Cortex of kidney (tissue), 1 donor: ENCODE measurements at places on chromosomes 3 and 15.

GRCh38 chr3:127789990-127790881 is 32.1 kb downstream of the MGLL start:
- DNase-seq, result no peak

DNA sequence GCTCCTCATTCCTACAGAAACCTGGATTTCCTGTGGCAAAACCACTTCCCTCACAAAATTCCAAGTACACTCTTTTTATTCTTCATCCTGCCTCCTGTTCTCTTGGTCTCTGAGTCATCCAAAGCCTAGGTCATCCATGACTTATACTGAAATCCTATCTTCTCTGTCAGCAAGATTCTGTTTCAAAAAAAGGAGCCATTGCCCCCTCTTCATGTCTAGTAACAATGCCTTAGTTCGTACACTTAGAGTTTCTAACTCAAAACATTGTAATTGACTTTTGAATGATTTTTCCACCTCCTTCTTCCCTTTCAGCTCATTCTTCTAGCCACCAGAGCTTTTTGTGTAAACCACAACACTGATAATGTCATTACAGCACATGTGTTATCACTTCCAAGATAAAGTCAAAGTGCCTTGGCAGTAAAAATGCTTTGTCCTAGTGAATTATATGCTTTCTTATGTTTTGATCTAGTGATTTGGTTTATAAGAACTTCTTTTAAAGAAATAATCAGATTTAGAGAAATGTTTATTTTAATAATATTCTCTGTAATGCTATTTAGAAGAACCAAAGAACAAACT is 256.5 kb upstream of the NECTIN3 start:
- DNase-seq, result no peak

- no peak for DNase-seq
Measured at GRCh38 chr15:98790270-98790669, 141.9 kb downstream of the IGF1R start.

- DNase-seq, result no peak
Measured at GRCh38 chr3:14539742-14540491, at the start of gene GRIP2. Gene GRIP2, minus strand, starts transcription at chr3:14540342. Its CDS starts 34 bp downstream, at chr3:14540308.

DNA sequence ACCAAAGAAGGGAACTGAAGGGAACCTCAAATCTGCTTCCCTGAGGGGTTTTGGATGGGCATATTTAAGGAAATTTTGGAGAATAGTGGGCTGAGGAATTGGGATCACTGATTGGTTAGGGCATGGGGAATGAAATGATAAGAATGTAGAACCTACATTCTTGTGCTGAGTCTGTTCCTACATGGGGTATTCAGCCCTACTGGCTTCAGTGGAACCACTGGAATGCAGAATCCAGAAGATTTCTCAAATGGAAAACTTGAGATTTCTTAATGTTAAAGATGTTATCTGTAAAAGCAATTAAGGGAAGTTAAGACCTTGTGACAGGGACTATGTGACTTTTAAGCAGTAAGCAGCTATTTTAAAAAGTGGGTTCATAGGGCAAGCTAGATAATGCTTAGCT is 1062.4 kb downstream of the AGBL1 start:
- no peak for DNase-seq

DNA sequence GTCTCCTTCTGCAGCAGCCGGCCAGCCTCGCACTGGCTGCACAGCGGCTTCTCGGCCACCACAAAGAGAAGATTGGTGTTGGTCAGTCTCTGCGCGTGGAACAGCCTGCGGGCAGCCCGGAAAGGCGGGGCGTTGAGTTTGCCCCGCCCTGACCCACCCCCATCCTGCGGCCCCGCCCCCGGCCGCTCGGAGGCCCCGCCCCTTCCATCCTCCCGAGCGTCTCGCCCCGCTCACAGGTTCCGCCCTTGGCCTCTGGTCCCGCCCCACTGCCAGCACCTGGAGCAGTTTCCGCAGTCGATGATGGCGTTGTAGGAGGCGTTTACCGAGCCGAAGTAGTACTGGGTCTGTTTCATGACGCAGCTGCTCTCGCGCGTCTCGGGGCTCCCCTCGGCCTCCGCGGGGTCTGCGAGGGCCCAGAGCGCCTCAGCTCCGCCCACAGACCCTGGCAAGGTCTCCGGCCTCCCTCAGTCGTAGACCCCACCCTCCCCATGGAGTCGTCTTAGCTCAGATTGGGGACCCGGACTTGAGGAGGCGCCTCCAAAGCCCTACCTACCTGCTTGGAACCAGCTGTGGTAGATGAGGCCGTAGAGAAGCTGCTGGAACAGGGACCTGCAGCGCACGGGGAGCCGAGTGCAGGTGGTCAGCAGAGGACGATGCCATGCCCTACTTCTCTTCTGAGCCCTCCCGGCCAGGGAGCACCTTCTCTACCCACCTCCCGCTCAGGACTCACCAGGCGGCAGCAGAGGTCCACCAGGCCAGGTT is 5.9 kb upstream of the TMEM115 start:
- no peak for DNase-seq

DNA sequence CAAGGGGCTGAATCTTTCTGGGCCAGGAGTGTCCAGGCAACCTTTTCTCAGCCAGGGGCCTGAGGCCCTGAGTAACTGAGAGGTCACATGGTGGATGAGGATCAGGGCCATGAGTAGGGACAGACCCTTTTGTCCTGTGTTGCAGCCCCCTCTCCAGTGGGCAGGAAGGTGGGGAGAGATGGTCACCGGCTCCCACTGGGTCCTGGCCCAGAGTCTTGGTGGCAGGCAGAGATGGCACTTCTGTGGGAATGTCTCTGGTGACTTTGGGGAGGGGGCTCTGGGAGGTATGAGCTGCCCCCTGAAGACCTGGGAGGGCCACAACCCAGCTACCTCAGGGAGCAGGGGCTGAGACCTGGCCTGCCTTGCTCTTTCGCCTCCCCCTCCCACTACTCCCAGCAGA is 6.8 kb downstream of the ESYT3 start:
- no peak for DNase-seq

GRCh38 chr3:18891641-18892040 is 256.7 kb upstream of the KCNH8 start:
- no peak for DNase-seq

DNA sequence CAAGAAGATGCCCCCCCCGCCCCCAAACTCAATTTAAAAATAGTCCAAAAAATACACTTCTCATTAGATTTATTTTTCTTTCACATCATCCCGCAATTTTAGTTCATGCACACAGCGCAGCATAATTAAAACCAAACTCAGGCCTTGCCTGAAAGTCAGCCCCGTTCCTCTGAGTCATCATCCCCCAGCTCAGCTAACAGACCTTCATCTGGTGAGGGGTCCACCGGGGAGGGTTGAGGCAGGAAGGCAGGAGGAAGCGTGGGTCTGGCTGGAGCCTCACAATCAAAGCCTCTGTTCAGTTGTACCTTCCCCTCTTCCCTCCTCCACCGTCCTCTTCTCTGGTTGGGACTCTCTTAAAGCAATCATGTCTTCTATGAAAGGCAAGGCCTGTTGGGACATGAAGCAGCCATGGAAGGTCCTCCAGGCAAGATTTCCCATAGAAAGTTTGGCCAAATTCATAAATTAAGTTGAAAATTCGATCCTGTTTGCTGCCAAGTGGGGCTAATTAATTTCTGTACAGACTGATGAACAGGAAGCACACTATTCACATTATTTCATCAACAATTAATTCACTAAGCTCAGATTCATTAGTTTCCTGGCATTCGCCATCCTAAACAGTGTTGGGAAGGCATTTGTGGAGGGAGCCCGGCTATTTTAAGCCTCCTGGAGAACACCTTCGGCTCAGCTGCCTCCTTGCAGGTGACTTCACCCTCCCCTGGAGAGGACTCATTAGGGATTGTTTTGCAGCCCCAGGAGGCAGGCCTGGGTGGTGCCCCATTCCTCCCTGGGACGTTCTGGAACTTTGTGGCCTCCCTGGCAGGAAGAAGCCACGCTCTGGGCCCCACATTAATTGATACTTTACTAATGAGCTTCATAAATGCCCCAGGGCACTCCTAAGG is 72.3 kb upstream of the BNC1 start:
- no peak for DNase-seq

- DNase-seq, result no peak
Measured at GRCh38 chr15:24878153-24878552, 76.6 kb upstream of the SNRPN start.

DNA sequence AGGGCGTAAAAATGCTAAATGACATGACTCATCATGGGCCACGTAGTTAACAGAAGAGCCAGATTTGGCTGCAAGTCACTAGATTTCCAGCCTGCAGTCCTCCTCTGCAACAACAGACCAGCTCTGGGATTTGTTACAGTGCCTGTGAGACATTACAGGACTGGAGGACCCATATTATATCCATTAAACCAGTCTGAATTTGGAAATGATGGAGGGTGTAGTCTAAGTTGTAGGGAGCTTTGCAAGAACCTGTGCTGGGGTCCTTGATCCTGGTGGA is 10.8 kb downstream of the ZNF774 start:
- no peak for DNase-seq

GRCh38 chr15:25611603-25612002 is 172.8 kb upstream of the UBE3A start:
- no peak for DNase-seq

DNA sequence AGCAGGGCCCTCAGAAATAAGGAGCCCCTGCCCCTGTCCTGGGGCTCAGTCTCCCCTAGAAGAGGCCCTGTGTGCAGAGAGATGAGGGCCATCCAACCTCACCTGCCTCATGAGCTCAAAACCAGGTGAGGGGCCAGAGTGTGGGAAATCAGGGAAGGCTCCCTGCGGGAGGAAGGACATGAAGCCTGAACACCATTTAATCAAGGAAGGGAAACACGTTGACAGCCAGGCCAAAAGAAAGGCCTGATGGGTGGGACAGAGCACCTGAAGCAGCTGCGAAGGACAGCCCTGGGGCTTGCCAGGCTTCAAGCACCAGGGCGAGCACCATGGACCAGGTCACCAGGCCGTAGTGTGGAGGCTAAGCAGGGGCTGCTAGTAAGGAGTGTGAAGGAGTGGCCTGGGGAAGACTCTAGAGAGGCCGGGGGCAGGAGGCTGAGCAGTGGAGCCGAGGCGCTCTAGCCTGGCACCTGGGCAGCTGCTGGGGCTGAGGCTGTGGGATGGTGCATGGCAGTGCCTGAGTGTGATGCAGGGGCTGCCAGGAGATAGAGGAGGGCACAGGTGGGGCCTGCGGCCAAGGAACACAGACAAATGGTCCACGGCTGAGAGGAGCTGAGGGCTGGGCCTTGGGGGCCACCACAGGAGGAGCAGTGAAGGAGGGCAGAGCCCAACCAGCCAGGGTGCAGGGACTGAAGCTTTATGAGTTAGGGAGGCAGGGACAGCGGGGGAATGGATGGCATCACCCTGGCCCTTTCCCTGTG is 16.1 kb downstream of the ACAA1 start:
- DNase-seq, result no peak

DNA sequence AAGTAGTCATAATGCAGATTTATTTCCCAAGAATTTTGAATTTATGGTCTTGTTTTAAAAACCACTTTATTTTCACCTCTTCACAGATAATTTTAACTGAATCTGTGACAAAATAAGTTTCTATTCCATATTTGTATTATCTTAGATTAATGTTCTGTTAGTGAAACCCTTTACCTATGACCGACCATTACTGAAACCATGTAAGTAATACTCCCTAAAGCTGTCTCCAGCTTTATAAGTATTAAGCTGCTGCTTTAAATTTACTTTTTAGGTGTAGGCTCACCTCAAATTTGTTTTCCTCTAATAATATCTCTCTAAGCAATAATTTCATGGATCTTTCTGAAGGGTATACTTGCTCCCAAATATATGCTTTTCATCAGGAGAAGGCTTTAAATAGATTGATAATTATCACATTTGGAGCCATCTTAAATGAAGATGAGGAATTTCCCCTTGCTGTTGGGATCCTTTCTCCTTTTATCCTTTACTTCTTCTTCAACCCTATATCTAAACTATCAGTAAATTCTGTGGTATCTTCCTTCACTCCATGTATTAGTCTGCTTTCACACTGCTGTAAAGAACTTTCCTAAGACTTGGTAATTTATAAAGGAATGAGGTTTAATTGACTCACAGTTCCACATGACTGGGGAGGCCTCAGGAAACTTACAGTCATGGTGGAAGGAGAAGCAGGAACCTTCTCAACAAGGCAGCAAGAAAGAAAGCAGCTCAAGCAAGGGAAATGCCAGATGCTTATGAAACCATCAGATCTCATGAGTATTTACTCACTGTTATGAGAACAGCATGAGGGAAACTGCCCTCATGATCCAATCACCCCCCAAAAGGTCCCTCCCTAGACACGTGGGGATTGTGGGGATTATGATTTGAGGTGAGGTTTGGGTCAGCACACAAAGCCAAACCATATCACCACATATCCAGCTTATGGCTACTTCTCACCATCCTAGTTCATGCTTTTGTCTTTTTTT is 92.3 kb upstream of the P2RY1 start:
- no peak for DNase-seq

DNA sequence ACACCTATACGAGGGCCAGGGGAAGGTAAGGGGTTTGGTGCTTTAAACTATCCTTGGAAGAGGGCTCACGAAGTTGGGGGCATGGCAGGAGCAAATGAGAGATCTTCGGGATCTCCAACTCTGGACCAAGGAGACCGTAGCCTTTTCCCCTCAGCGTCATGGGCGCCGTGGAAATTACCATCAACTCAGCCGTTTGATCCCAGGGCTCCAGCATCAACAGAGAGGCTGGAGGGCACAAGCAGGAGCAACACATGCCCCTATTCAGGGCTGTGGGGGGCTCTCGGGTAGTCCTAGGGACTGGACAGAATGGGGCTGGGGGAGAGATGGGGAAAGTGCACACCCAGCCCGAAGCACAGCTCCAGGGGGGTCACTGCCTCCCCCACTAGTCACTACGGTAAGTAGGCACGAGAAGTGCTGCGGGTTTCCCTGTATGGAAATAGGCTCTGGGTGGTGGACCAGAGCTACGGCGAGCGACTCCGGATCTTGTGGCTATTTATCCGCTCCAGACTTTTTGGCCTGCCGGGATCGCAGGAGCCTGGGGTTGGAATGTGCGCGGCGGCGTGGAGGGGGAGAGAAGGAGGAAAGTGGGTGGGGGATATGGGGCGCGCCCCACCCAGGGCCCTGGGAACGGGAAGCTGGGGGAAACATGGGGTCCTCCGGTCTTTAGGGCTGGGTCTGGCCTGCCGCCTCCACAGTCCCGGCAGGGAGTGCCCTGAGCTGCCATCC is 539 bp upstream of the LAMB2 start:
- DNase-seq, result no peak

DNA sequence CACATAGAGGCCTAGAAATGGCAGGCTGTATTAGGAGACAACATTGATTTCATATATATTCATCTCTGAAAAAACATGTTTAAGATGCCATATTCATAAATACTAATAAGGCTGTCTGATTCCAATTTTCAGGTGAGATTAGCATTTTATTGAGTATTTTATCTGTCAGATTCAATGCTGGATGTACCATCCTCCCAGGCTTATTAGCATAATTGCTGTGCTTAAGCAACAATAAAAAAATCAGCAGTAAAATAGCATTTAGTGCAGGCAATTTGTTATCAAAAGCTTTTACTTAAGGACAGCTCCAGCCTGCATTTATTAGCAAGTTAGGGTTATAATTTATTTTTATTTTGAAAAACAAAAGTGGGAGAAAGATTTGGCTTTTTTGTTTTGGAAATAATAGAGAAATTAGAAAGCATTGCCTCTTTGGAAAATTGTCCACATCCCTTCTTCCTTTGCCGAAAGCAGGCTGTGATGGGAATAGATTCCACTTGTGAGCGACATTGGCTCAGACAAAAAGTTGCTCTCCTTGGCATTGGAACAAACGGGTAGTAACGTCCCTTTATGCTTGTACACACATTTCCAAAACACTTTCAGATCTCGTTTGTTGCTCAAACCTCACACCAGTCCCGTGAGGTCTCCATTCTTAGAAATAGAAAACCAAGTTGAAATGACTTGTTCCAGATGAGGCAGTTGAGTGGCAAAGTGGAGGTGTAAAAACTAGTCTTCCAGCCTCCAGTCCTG is 134.0 kb downstream of the LPP start:
- no peak for DNase-seq

- no peak for DNase-seq
Measured at GRCh38 chr3:76754247-76754646, 285.7 kb upstream of the ROBO2 start.
